ENCODE measurements at places on chromosomes 6 and 20. TPM values are rescaled to one million over a fixed set of nuclear protein-coding genes. Genes with fewer than 3 reads are reported as not detected.

Gene TRIM15
- polyA plus RNA-seq = 0.16 TPM

Gene COL9A3
- polyA plus RNA-seq = 26.7 TPM

Gene FAXC
- polyA plus RNA-seq = 5.9 TPM

Gene TMEM244
- polyA plus RNA-seq = not detected

Gene PLTP
- 170 TPM for polyA plus RNA-seq

Gene C4B
- polyA plus RNA-seq = 24.8 TPM

Gene HLA-DQB2
- 1.2 TPM for polyA plus RNA-seq

Gene SPEF1
- polyA plus RNA-seq = 1.2 TPM

Gene CAP2
- 15.8 TPM for polyA plus RNA-seq

Gene GJA1
- polyA plus RNA-seq = 57.3 TPM

Gene ENPP1
- 27.7 TPM for polyA plus RNA-seq

Gene RGL2
- 93.2 TPM for polyA plus RNA-seq

Gene ABHD16B
- not detected for polyA plus RNA-seq

Gene LTA
- polyA plus RNA-seq = 0.25 TPM

Gene KIAA1755
- 2.3 TPM for polyA plus RNA-seq

Gene ANKRD66
- polyA plus RNA-seq = not detected

Gene KCNK5
- 13.0 TPM for polyA plus RNA-seq

Gene IL17F
- polyA plus RNA-seq = 0.44 TPM

Gene EDN3
- 5.2 TPM for polyA plus RNA-seq

Gene STK35
- polyA plus RNA-seq = 17.3 TPM

Gene TFAP2C
- 1.2 TPM for polyA plus RNA-seq

Gene PAX1
- polyA plus RNA-seq = 0.11 TPM

Gene BPIFB3
- polyA plus RNA-seq = not detected

Gene POPDC3
- polyA plus RNA-seq = 0.25 TPM

Gene NPEPL1
- 57.0 TPM for polyA plus RNA-seq

Gene MATN4
- polyA plus RNA-seq = 0.40 TPM

Gene MDFI
- 58.1 TPM for polyA plus RNA-seq

Gene CRIP3
- 2.2 TPM for polyA plus RNA-seq

Gene VARS1
- 64.8 TPM for polyA plus RNA-seq

Gene TRAPPC3L
- 0.18 TPM for polyA plus RNA-seq

Gene TBC1D32
- polyA plus RNA-seq = 22.4 TPM

Gene CPXM1
- 275 TPM for polyA plus RNA-seq

Gene PRPH2
- polyA plus RNA-seq = 3.4 TPM

Gene SPAG4
- 3.4 TPM for polyA plus RNA-seq

Gene MYLK4
- 1.6 TPM for polyA plus RNA-seq

Gene BPIFB2
- polyA plus RNA-seq = not detected

Gene MLIP
- 0.93 TPM for polyA plus RNA-seq

Gene FAM83C
- polyA plus RNA-seq = not detected

Gene TNFAIP3
- polyA plus RNA-seq = 8.1 TPM

Gene VSX1
- polyA plus RNA-seq = not detected

Gene TDRD6
- polyA plus RNA-seq = 1.4 TPM
